Astrocyte of the hippocampus (primary cell): ENCODE measurements at places on chromosomes 13 and 19.

DNA sequence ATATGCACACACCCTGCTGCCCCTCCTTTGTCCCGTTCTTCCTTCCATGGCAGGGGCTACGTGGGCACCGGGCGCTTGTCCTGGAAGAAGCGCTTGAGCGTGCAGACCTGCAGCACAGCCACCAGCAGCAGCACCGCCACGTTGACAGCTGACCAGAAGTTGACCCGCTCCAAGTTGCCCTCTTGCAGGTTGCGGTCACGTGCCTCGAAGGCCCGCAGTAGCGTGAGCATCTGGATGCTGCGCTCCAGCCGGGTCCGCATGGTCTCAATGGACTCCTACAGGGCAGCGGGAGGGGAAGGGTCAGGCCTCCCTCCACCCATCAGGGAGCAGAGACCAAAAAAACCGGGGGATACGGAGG lies 3.1 kb downstream of the TMED1 start:
- no peak for DNase-seq

- DNase-seq: peak; percentile 24
Measured at GRCh38 chr19:3868770-3869456, at the start of gene ZFR2. ZFR2 (minus strand) TSS chr19:3869038; CDS start chr19:3869017, 21 bp downstream.

DNA sequence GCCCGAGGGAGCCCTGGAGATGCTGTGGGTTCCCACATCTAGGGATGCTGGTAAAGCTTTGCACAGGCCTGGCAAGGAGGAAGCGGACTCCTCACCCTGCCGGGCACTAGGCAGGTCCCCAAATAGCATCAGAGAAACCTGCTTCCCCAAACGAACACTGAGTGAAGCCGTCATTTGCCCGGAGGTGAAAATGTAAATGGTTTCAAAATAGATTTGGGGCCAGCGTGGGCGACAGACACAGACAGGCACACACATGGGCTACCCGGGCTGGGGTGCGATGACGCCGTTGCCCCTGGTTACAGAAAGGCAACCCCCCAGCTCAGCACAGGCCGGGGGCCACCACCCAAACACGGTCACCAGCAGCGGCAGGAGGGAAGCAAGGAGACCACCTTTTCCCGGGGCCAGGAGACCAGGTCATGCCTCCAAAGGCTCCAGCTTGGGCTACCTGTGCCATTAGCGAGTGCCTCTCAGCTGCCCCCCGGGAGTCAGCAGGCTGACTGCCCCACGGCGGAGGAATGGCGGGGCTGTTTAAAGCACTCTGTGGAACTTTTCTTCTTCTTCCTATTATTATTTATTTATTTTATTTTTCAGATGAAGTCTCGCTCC lies 47.5 kb upstream of the NDUFS7 start:
- DNase-seq: no peak

GRCh38 chr19:18008814-18009213 lies 844 bp downstream of the ARRDC2 start:
- no peak for DNase-seq

- DNase-seq: peak; percentile 16
Measured at GRCh38 chr13:42478531-42479156, 95.3 kb upstream of the TNFSF11 start.

DNA sequence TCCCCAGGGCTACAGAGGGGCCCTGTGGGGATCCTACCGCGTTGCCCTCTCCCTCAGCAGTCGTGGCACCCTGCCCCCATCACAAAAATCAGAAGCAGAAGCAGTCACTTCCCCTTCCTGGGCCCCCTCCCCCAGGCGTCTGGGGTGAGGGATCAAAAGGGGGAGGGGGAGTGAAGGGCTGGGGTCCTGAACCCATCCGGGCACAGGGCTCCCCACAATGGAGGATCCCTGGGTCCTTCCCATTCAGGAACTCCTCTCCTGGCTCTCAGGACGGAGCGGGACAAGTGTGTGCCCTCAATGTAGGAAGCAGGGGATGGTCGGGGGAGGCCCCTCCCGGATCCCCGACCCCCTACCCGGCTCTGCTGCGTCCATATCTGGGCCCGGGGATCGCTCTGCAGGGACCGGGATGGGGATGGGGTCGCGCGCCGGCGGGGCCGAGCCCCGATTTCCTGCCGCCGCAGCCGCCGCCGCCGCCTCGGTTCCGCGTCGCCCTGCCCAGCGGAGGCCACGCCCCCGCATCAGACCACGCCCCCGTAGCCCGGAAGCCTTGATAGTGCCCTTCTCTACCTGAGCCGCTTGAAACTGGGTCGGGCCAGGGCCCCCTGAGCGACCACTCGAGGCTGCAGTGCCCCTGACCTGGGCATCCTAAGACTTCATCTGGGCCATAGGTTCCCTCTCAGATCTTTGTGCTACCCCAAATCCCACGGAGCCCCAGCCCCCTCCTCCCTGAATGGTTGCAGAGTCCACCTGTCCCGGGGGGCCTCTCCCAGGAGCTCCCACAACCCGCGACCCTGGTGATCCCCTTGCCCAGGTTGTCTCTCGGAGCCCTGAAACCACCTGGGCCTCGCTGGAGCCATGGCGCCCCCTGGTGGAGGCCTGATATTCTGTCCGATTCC lies at the start of gene GMIP:
TSS of gene GMIP (minus strand) at position 500 of the 896 bp plus-strand sequence. CDS start at position 372, 128 bp downstream.
- peak; percentile 78 for DNase-seq

DNA sequence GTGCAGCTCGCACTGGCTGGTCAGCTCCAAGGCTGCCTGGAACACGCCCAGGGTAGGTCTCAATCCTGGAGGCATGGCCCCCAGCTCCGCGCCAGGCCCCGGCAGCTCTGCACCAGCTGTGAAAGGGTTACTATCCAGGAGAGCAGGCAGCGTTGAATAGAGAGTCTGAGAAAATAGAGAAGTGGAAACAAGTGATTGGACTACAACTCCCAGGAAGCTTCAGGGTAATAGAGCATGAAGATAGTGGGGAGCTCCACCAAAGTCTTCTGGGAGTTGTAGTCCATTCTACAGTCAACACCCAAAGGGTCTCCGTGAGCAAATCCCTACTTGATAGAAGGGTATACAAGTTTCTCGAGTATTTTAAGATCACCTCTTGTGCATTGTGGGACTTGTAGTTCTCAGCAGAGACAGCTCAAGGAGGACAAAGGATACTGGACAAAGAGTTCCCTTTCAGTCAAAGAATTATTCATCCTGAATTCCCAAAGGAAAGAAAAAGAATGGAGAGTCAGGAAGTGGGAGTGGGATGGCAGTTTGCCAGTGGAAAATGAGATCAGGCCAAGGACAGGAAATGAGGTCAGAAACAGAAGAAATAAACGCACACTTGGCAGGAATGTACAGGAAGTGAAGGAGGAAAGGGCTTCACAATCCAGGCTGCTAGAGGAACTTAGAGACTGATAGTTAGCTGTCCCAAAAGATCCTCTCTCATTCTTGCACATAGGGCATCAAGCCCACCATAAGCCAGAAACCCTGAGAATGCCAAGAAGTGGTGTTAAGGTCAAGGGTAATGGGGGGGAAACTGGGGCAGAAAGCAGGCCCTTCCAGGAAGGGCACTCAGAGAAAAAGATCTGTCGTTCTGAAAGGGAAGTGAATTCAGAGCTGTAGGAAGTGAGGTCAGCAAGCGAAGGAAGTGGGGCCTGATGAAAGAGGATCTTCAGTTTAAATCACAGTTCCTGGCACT lies 5.5 kb upstream of the MAMSTR start:
- DNase-seq: peak; percentile 82
